ENCODE measurements at places on chromosomes 4 and X. TPM values are rescaled to one million over a fixed set of nuclear protein-coding genes. Genes with fewer than 3 reads are reported as not detected.

DNA sequence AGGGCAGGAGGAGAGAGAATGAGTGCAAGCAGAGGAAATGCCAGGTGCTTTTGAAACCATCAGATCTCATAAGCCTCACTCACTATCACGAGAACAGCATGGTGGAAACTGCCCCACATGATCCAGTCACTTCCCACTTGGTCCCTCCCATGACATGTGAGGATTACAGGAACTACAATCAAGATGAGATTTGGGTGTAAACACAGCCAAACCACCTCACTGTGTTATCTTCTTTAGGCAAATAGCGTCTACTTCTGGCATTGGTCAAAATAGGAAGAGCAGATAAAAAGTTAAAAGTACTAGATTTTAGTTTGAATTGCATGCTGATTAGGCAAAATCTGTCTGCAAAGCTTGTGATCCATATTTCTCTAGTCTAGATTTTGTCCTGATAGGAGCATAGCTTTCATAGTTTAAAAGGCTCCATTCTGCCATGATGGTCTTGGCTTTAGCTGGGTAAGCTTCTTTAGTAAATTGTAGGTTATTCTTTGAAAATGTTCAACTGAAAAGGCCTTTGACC lies 267.5 kb downstream of the NKX6-1 start:
- H3K36me3 ChIP-seq, result no peaks in the 10 kb centered on the region
- H3K27me3 ChIP-seq, result no peaks in the 10 kb centered on the region
- no peak overlapping the region for H3K27ac ChIP-seq
- DNase-seq, result no peak
- no peak overlapping the region for H3K4me3 ChIP-seq

GRCh38 chr4:54547299-54548097 lies 110.3 kb upstream of the KIT start:
- H3K4me3 ChIP-seq, result no peak overlapping the region
- no peaks in the 10 kb centered on the region for H3K27me3 ChIP-seq
- DNase-seq, result no peak
- H3K27ac ChIP-seq, result no peak overlapping the region
- H3K36me3 ChIP-seq, result no peaks in the 10 kb centered on the region
- no peaks in the 10 kb centered on the region for H3K4me1 ChIP-seq

DNA sequence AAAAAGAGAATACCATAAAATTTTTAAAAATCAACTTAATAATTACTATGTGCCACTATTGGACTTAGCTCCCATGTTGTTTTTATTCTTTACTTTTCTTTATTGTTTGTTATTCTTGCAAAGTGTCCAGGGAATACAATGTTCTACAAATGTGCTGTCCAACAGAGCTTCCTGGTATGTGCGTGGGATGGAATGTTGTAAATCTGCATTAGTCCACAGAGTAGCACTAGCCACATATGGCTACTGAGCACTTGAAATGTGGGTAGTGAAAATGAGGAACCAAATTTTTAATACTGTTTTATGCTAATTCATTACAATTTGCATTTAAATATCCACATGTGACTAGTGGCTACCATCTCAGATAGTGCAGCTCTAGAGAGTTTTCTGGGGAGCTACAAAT lies 14.3 kb upstream of the CORIN start:
- no peak overlapping the region for H3K4me3 ChIP-seq
- H3K27ac ChIP-seq, result no peak overlapping the region
- peaks cover 48% of the 10 kb centered on the region for H3K36me3 ChIP-seq
- H3K27me3 ChIP-seq, result no peaks in the 10 kb centered on the region
- H3K4me1 ChIP-seq, result no peaks in the 10 kb centered on the region

- no peaks in the 10 kb centered on the region for H3K36me3 ChIP-seq
- peak overlapping the region; percentile 80 for H3K27ac ChIP-seq
- H3K4me1 ChIP-seq, result peaks cover 26% of the 10 kb centered on the region
- H3K27me3 ChIP-seq, result no peaks in the 10 kb centered on the region
These were observed 6.7 kb downstream of the APOO start for GRCh38 chrX:23901060-23901459.

- no peak for DNase-seq
- H3K27ac ChIP-seq, result no peak overlapping the region
- H3K27me3 ChIP-seq, result no peaks in the 10 kb centered on the region
- H3K4me1 ChIP-seq, result peaks cover 7% of the 10 kb centered on the region
These were observed 1.6 kb downstream of the MAPK10 start for GRCh38 chr4:86358257-86358656.

- H3K4me3 ChIP-seq, result no peak overlapping the region
- no peak overlapping the region for H3K27ac ChIP-seq
- DNase-seq, result no peak
- no peaks in the 10 kb centered on the region for H3K27me3 ChIP-seq
- peaks cover 6% of the 10 kb centered on the region for H3K4me1 ChIP-seq
- no peaks in the 10 kb centered on the region for H3K36me3 ChIP-seq
These were observed 16.0 kb downstream of the ANXA3 start for GRCh38 chr4:78567500-78568060.

DNA sequence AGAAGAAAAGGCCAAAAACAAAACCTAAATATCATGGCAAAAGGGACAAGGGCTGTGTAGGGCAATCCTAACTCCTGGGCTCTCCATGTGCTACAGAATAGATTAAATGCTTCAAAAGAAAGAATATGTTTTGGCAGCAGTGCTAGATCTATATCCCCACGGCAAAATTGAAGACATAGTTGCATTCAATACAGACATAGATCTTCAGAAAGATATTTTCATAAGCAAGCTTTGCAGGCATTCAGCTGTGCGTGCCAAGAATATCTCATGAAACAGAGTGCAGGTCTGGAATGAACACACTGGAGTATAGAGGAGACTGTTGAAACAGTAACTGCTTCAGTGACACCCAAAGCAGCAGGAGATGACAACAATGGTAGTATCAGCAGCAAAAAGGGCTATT lies 1476.9 kb downstream of the ARAP2 start:
- H3K36me3 ChIP-seq, result no peaks in the 10 kb centered on the region
- H3K4me1 ChIP-seq, result no peaks in the 10 kb centered on the region
- no peak overlapping the region for H3K4me3 ChIP-seq
- no peak for DNase-seq
- no peak overlapping the region for H3K27ac ChIP-seq

DNA sequence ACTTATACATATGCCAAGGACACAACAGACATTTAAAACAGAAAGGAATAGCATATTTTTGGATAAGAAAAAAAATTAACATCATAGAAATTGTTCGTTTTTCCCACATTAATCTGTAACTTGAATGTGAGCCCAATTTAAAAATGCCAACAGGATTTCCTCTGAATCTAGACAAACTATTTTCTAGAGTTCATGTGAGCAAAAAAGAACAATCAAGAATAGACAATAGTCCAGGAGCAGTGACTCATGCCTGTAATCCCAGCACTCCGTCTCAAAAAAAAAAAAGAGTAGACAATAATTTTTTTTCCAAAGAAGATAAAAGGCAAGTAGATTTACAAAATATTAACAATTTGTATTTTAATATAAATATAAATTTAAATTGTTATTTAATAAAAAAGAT lies 73.7 kb upstream of the DUSP21 start:
- H3K4me1 ChIP-seq, result no peaks in the 10 kb centered on the region
- no peaks in the 10 kb centered on the region for H3K27me3 ChIP-seq
- DNase-seq, result no peak
- H3K36me3 ChIP-seq, result no peaks in the 10 kb centered on the region
- no peak overlapping the region for H3K27ac ChIP-seq
- H3K4me3 ChIP-seq, result no peak overlapping the region

Gene USP17L28
- not detected for polyA plus RNA-seq

Gene GUCY1B1
- 51.0 TPM for polyA plus RNA-seq

Gene DGAT2L6
- polyA plus RNA-seq, result not detected

Gene OPN1MW3
- polyA plus RNA-seq, result not detected

Gene TCEAL2
- 1.1 TPM for polyA plus RNA-seq
